ENCODE measurements at places on chromosomes 5 and 9. TPM values are rescaled to one million over a fixed set of nuclear protein-coding genes. Genes with fewer than 3 reads are reported as not detected.

The WDR38 gene
- total RNA-seq = not detected

DNA sequence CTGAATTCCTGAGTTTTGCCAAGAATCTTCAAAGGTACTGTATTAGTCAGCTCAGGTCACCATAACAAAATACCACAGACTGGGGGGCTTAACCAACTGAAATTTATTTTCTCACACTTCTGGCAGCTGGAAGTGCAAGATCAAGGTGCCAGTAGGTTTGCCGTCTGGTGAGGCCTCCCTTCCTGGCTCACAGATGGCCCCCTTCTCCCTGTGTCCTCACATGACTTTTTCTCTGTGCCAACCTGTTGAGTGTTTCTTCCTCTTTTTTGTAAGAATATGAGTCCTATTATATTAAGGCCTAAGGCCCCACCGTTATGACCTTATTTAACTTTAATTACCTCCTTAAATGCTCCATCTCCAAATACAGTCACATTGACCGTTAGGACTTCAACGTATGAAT, 156.1 kb upstream of the KIF2A start:
- DNase-seq = no peak

The PNPLA7 gene
- total RNA-seq = 8.1 TPM

DNA sequence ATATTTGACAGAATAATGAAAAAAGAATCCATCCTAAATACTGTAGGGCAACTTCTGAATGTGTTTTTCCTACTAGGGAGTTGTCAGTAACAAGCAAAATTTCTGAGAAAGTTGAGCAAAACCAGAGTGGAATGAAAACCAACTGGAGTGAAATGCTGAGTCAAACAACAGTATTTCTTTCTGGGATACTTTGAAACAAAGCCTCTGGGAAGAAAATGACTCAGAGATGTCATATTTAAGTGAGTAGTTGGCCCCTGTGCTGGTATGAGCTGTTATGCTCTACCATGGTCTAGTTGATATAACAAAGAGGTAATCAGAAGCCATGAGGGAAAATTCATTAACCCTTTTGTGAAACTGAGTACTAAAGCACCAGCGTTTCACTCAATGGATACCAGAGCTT, 372.1 kb upstream of the C9orf72 start:
- DNase-seq = no peak

The SLC34A3 gene
- total RNA-seq = not detected

GRCh38 chr9:136582977-136583735, 37.3 kb upstream of the NOTCH1 start:
- no peak for DNase-seq

DNA sequence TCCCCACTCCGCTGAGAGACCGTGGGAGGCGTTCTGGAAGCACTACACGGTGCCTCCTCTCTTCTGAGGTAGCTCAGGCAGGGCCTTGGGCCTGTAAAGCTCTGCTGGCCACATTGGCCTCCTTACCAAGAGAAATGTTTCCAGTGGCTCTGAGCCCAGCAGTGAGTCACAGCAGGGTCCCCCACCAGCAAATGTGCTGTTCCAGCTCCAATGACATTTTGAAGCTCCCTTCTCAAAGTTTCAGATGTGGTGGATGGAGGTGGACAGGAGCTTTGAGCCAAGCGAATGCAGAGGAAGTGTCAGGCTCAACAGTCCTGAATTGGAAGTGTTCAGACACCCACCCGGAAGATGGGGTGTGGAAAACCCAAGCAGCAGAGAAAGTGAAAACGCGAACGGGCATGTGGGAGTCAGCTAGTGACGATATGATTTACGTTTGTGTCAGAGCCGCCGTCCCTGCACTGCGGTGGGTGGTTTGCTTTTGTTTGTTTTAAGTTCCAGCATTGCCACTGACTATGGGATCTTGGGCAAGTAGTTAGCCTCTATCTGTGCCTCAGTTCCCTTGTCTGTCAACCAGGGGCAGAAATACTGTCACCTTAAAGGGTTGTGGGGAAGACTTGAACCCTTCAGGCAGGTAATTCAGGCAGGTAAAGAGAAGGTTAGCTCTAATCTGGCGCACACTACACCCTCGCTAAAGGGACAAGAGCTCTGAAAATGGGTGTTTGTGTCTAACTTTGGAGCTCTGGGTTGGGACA, 38.2 kb downstream of the C5orf15 start:
- DNase-seq = no peak

The ZNF79 gene
- total RNA-seq = 5.5 TPM

DNA sequence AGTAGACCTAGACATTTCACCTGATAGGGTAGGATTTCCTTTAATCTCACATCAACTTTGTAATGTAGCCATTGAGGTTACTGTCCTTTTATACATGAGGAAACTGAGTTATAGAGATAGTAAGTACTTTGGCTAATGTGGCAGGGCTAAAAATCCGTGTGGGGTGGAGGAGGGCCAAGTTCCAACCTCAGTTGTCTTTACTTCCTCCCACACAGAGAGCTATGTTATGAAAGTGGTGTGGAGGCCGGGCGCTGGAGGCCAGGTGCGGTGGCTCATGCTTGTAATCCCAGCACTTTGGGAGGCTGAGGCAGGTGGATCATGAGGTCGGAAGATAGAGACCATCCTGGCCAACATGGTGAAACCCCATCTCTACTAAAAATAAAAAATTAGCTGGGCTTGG, 173.3 kb downstream of the PALM2AKAP2 start:
- no peak for DNase-seq

DNA sequence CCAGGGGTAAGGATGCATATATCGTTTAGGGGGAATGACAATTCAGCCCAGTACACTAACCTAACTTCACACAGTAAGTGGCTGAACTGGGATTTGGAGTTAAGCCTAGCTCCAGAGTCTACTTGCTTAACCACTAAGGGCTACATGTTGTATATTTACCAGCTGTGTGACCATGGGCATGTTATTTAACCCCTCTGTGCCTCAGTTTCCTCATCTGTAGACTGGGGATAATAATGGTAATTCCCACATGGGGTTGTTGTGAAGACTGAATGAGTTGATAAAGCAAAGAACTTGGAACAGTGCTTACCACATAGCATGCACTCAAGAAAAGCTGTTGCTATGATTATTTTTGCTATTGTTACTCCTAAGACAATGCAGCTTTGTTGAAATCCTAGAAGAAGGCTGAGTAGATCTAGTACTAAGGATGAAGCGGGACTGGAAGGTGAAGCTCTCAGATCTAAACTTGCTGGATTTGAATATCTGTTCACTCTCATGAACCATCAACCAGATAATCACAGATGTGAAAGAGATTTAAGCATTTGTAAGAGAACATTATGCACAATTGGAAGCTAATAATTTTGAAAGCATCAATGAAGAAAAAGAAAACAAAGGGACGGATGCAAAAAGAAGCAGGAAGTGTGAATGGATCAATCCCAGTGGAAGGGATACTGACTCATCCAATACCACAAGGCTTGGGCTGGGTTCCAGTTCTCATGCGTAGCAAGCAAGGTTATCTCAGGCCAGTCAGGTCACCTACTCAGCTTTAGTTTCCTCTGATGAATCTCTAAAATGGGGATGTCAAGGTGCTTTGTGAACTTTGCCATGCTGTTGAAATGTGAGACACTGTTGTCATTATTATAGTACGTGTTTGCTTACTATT, 78.5 kb upstream of the TBC1D2 start:
- no peak for DNase-seq

The C9orf152 gene
- total RNA-seq = not detected

The OTULINL gene
- total RNA-seq = 1.8 TPM

DNA sequence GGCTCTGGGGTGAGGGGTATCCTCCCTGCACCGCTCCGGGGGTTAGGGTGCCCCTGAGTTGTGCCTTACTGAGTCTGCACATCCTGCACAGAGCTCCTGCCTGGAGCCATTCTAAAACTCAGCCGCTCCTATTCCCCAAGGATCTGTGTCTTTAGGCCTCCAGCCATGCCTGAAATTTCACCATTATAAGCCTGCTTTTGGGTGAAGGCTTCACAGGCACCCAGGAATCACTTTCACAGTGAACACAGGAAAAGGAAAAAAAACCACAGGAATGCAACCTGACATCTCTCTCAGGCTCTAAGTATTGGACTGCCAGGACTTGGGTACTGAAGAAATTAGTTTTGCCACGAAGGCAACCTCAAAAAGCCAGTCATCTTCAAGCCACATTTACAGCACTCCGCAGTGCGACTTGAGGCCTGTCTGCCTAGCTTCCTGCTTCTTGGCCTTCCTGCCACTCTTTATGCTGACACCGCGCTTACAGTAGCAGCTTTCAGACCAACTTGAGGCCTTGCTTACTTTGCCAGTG, 30.9 kb downstream of the GALNT10 start:
- no peak for DNase-seq

The GARIN3 gene
- total RNA-seq = not detected

- DNase-seq = no peak
These were observed 352.4 kb downstream of the CETN3 start for GRCh38 chr5:90056911-90057705.

The SPATA31C1 gene
- total RNA-seq = not detected

- DNase-seq = no peak
These were observed 90.7 kb upstream of the PITX1 start for GRCh38 chr5:135124724-135125123.

- DNase-seq = no peak
These were observed 5.3 kb upstream of the IRX1 start for GRCh38 chr5:3590161-3590966.

- DNase-seq = no peak
These were observed 694.5 kb upstream of the CDH6 start for GRCh38 chr5:30498972-30499371.

DNA sequence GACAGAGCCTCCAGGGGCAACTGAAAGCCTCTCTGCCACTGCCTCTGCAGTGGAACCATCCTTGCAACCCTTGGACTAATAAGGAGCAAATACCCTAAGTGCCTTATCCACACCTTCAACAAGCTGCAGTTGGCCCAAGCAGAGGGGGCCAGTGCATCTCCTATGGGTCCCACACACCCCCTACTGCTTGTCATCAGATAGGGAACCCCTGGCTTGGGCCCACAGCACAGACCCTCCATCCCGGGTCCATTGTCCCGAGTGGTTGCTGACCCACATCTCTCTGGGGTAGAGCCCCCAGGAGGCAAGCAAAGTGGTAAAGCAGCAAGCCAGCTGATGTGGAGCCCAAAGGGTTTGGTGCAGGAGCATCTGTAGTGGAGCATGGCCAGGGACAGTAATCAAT, 119.5 kb downstream of the PJA2 start:
- DNase-seq = no peak

The FGF18 gene
- total RNA-seq = 22.4 TPM

DNA sequence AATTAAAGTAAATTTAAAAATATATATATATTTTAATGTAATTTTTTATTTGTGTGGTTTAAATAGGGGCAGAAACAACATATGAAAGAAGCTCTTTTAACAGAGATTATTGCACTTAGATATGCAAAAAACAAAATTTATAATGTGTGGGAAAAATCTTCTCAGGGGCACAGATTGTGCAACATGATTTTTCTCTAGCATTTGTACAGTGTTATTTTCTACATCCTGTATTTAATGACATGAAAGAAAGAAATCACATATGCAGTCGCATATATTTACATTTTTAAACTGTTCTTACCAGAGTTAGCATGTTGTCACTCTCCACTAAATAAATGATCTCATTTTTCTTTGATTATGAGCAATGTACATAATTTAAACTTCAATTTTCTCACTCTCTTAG, 265.3 kb upstream of the CTNND2 start:
- DNase-seq = no peak

DNA sequence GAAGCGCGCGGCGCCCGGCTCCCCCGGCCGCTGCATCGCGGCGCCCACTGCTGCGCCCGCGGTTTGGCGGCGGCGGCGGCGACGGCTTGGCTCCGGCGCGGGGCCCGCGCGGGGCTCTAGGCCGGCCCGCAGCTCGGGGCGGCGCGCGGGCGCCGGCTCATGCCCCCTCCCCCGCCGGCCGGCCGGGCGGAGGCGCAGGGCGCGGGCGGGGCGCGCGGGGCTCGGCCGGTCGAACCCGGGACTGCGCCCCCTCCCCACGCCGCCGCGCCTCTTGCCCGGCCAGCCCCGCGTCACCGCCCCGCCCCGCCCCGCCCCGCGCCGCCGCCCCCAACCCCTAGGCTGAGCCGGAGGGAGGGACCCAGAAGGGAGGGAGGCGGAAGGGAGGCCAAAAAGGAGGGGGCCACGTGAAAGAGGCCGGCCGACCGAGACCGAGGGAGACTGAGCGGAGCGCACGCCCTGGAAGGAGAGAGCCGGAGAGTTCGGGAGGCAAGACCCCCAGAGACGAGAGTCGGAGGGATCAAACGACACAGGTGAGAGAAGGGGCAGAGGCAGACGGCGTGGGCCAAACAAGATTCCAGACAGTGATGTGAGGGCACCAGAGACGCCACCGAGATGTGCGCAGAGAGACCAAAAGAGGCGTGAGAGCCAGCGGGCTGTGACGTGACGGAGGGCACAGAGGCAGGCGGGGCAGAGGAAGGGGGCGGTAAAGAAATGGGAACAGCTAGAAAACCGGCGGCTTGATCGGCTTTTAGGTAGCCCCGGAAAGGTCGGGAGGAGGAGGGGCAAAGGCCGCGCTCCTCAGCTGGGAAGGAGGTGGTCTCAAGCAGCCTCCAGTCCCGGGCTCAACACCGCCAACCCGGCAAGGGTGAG, at the start of gene BARX1:
TSS of gene BARX1 (minus strand) at position 245 of the 870 bp plus-strand sequence. CDS start at position 36, 209 bp downstream.
- DNase-seq = no peak

- no peak for DNase-seq
These were observed 8.1 kb downstream of the PPP3R2 start for GRCh38 chr9:101586651-101587050.

GRCh38 chr9:124860582-124861341, 995 bp downstream of the RPL35 start:
- no peak for DNase-seq

The PCDHGB7 gene
- total RNA-seq = 16.4 TPM

GRCh38 chr5:139272471-139273321, 20.8 kb upstream of the MATR3 start:
- DNase-seq = no peak

DNA sequence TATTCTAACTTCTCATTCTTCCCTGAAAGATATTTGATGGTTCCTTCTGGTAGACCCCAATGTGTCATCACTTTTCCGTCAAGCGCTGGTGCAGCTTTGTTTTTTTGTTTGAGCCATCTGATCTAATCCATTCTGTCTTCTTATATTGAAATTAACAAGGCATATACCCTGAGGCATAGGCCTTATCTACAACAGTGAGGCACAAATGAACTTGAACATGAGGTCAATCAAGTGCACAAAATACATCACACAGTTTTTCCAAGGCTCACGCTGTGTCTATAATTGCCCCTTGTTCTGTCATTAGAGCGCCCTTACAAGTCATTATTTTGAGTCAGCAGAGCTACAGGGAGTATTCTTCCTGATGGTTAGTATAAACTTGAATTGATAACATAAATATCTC, 406.6 kb downstream of the MAT2B start:
- DNase-seq = no peak

DNA sequence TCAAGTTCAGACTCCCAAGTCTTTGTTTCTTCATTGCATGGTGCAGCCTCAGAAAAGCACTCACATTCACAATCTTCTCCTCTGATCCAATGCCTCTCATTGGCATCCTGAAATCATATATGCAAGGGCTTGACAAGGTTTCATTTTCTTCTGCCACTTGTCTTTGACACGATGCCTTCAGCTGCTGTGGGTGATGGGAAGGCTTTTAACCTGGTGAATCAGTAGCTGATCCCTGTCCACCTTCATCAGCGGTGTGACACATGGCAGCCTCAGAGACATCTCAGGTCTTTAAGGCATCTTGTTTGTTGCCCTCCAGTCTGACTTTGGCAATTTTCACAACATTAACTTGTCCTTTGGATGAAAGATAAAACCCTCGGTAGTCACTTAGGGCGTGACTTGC, 147.2 kb downstream of the PRELID2 start:
- DNase-seq = no peak

The ANKRD31 gene
- 0.13 TPM for total RNA-seq
